ENCODE measurements at places on chromosomes 5 and 9.
A peak's percentile ranks its signal among the peaks of the same experiment; 100 is the strongest.

DNA sequence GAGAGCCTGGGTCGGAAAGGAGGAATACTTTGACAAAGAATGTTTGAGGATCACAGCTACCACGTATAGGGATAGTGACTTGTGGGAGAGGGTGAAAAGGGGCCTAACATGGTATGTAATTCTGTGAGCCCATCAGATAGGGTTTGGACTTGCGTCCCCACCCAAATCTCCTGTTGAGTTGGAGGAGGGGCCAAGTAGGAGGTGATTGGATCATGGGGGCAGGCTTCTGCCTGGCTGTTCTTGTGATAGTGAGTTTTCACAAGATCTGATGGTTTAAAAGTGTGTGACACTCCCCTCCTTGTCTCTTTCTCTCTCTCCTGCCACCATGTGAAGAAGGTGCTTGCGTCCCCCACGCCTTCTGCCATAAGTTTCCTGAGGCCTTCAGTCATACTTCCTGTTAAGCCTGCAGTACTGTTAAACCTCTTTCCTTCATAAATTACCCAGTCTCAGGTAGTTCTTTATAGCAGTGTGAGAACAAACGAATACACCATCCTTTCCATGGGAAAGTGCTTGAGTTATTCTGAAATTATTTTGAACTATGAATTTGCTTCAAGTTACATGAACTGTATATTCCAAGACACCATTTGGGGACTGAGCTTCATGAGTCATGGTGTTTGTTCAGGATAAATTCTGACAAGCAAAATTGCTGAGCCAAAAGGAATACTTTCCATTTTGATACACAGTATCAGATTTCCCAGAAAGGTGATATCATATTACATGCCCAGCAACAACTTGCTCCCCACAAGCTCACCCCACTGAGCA is 68.8 kb upstream of the SSBP2 start:
- DNase-seq, result no peak

DNA sequence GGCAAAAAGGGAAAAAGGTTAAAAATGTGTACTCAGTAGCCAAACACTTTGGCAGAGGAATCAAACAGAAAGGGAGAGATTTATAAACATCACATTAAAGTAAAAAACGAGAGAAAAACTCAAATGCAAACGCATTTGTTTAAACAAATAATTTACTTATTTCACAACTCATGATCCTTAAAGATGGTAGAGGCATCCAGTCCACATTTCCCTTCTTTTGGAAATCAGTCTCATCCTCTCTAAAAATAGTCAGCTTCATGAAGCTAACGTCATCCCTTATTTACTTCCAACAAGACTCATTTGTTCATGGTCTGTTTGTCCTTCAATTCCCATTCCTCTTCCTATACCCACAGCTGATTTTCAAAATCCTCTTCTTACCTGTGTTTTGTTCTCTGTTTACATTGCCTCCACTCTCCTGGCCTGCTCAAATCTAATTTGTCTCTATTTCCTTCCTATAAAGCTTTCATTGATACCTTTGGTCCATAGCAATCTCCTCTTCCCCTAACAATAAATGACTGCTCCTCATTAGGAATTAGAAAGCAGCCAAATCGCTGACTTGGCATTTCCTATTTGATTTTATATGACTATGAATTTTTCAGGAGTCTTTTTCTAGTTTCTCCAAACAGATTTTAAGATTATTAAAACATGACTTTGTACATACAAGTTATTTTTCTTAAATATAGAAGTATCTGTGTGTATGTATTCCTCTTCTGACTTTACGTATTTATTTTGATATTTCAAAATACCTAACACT is 805.3 kb downstream of the TLE1 start:
- no peak for DNase-seq

- DNase-seq, result no peak
Measured at GRCh38 chr9:93574900-93575795, 1.2 kb upstream of the PHF2 start.

DNA sequence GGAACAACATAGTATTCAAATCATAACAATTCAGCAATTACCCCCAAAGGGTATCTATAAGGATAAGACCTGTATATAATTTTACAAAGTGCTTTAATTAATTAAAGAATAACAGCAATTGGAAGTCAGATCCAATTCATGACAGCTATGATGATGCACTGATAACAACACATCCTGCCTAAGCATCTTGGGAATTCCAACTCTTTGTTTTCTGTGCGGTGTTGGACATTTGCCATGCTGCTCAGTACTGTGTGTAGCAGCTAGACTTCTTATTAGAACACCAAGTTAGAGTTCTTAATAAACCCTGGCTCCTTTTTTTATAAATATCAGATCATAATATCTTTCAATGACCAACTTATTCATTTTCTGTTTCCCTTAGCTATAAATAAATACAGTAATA is 209.0 kb downstream of the SEC61B start:
- DNase-seq, result no peak

- DNase-seq, result no peak
Measured at GRCh38 chr9:86828631-86829030, 118.7 kb downstream of the GAS1 start.

GRCh38 chr9:93577078-93577974 is 942 bp downstream of the PHF2 start:
- DNase-seq, result no peak

- DNase-seq, result no peak
Measured at GRCh38 chr5:160867976-160868375, 16.0 kb upstream of the ATP10B start.

DNA sequence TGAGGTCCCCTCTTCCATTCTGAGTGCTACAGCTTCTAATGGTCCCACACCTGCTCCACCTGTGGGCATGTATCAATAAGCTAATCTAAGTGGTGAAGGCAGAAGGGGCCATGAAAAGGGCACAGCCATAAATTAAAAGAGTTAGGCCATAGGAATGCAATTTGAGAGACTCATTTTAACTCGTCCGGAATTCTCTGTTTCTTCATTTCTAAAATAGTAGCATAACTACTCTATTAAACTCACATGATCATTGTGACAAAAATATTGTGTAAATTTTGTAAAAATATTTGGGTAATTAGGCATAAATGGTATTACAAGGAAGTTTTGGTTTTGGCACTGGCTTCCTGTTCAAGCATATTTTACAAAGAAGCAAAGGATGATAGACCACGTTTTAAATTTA is 103.1 kb upstream of the TXNDC8 start:
- DNase-seq, result no peak

- DNase-seq, result no peak
Measured at GRCh38 chr5:129098488-129099183, 4.1 kb downstream of the ISOC1 start.

- no peak for DNase-seq
Measured at GRCh38 chr9:107650321-107650720, 160.8 kb upstream of the KLF4 start.

GRCh38 chr5:112958093-112959088 is 18.2 kb upstream of the DCP2 start:
- peak; percentile 51 for DNase-seq

DNA sequence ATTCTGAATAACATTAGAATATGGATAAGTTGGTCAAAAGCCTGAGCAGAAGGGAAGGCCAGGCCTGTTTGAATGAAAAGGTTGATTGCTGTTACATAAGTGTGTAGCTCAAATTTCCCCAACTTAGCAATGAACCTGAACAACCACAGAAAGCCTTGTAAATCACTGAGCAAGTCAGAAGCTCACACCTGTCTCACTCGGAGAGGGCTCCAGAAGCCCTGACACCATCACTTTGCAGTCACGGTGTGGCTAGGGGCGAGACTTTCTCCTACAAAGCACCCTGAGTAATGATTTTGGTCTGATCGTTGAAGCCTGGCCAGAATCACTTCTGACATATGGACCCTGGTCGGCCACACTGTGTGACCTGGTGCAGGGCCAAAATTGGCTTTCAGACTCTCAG is 62.0 kb downstream of the MTX3 start:
- no peak for DNase-seq

DNA sequence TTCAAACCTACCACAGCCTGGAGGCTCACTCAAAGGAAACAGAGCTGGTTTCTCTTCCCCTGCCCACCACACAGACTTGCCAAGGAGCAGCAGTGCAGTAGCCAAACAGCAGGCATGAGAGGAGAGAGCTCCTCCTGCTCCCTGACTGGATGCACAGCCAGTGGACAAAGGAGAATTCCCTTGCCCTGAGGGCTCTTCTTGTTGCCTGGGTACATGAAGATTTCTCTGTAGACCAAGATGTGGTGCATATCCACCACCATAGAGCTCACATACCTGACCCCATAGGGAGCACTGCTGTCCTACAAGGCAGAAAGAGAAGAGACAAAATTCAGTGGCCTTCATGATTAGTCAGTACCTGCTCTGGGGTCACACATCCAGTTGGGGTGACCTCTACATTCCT is 56.3 kb upstream of the SPATA31E1 start:
- no peak for DNase-seq

DNA sequence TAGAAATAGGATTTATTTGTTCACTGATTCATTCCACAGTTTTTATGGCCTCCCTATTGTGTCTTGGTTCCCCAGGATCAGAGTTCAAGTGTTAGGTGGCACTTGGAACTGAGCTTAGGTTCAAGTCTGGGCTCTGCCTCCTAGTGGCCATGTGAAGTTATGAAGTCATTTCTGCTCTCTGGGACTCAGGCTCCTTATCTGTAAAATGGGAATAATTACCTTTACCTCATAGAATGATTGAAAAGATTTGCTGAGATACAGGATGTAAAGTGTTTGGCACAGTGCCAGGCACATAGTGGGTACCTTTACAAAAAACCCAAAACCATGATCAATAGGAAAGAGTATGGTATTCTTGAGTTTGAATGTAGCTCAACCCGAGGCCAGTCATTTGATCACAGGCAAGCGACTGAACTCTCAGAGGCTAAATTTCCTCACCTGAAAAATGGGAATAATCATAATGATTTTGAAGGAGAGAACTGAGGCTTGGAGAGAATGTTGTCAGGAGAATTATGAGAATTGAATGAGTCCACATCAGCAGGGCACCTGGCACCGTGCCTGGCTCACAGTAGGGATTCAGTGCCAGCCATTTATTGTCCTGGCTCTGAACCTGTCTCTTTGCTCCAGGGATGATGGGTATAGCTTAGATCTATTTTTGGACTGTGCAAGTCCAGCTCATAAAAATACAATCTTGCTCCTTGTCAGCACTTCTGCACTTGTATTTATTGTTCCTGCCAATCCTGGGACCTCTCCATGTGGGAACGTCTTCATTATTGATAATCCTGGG is 10.8 kb downstream of the NSG2 start:
- no peak for DNase-seq

GRCh38 chr5:1333986-1334385 is 10.9 kb downstream of the CLPTM1L start:
- no peak for DNase-seq

GRCh38 chr5:62608529-62609511 is 30.2 kb downstream of the LRRC70 start:
- DNase-seq, result no peak

- no peak for DNase-seq
Measured at GRCh38 chr9:69877852-69878514, 57.4 kb downstream of the CFAP95 start.

DNA sequence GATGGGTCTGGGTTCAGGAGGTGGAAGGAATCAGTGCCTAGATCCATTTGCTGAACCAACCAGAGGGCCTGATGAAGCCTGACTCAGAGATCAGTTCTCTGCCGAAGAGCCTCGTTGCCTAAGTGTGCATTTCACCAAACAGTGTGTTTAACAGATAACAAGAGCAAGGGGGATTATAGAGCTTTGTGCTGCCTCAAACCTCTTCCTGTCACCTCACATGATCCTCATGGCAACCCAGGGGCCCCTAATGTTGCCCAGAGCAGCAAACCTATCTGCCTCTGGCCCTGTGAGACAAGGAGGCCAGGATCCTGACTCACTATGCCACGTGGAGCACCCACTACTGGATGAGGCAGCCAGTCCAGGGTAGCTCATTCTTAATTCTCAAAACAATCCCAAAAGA is 66.3 kb upstream of the EPB41L4B start:
- no peak for DNase-seq
